Renal cortical epithelial cell (primary cell): ENCODE measurements at places on chromosomes 2 and 18. TPM values are rescaled to one million over a fixed set of nuclear protein-coding genes. Genes with fewer than 3 reads are reported as not detected.

The STK36 gene
- 9.2 and 50.5 TPM in 2 replicates for total RNA-seq

The SH2D6 gene
- 0.40 TPM in 1 of 2 replicates, not detected in the other for total RNA-seq

The SERPINB2 gene
- 0.17 TPM in 1 of 2 replicates, not detected in the other for total RNA-seq

- no peak for DNase-seq
These were observed 849 bp upstream of the TMEM18 start for GRCh38 chr2:677959-678550.

- no peak for DNase-seq
These were observed 282.0 kb upstream of the REV1 start for GRCh38 chr2:99771681-99772333.

DNA sequence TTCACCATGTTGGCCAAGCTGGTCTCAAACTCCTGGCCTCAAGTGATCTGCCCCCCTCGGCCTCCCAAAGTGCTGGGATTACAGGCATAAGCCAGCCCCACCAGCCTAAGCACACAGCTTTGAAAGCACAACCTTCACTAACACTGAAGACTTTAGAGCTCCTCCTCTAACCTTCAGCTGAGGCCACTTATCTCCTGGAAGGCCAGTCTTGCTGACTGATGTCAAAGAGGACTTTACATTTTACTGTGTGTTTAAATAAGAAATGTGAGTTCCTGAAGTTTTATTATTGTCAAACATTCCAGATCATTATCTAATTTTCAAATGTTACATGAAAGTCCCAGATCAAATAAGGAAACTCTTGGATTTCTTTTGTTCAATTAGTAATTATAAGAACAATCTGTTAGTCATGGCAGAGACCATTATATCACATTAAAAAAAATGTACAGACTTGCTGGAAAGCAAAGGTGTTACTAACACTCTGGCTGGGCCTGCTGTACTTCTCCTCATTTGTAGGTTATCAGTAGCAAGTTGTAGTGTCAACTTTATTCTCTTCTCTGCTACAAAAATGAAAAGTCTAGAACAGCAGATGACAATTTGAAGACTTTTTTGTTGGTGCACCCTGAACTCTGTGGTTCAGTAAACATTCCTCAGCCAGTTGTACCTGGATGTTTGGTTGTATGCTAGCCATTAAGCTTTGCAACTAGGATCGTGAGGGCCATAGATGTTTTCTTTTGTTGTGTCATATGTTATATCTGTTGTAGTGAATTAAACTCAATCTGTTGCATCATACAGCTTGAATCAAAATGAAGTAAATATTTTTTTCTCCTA, 80.0 kb downstream of the AOX1 start:
- DNase-seq: no peak

- DNase-seq: no peak
These were observed 807.8 kb downstream of the DSC3 start for GRCh38 chr18:30234755-30235154.

DNA sequence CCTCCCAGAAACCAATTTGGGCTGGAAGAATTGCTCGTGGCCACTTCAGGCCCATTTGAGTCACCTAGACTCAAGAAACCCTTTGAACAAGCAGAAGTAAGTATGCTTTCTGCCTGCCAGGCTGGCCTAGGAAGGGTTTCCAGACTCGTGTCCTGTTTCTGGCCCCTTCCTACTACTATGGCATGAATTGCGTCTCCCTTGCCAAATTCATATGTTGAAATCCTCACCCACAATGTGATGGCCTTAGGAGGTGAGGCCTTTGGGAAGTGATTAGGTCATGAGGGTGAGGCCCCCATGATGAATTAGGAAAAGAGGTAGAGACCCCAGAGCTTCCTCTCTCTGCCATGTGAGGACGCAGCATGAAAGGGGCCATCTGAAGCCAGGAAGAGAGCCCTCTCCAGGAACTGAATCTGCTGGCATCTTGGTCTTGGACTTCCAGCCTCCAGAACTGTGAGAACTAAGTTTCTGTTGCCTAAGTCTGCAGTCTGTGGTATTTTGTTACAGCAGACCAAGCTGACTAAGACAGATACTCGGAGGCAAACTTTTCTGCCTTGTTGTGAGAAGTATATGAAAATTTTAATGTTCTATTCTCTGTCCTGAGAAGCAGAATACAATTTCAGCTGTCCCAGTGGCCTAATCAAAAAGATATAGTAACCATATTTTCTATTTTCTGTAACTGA, 13.1 kb downstream of the GPR45 start:
- DNase-seq: no peak
